Cardiac atrium fibroblast (primary cell): ENCODE measurements at places on chromosomes 6 and 20. TPM values are rescaled to one million over a fixed set of nuclear protein-coding genes. Genes with fewer than 3 reads are reported as not detected.

The RAET1E gene
- total RNA-seq = 0.18 and 0.49 TPM in 2 replicates

The DHX16 gene
- 24.0 and 29.4 TPM in 2 replicates for total RNA-seq

The C6orf52 gene
- 5.8 TPM in 1 of 2 replicates, not detected in the other for total RNA-seq

The PHACTR1 gene
- total RNA-seq = under 0.01 and 1.5 TPM in 2 replicates

The RAB44 gene
- 0.32 TPM in 1 of 2 replicates, not detected in the other for total RNA-seq

The CALHM5 gene
- total RNA-seq = 6.7 and 8.9 TPM in 2 replicates

The TMEM200A gene
- 0.90 and 2.8 TPM in 2 replicates for total RNA-seq

The BPIFB1 gene
- total RNA-seq = not detected in 2 replicates

The LRRN4 gene
- total RNA-seq = not detected in 2 replicates

The C20orf202 gene
- not detected in 2 replicates for total RNA-seq

The FAXC gene
- total RNA-seq = 1.5 TPM in 1 of 2 replicates, not detected in the other

The HLA-B gene
- total RNA-seq = 105 and 210 TPM in 2 replicates

The TUBB1 gene
- total RNA-seq = not detected in 2 replicates

The PSMB9 gene
- total RNA-seq = 7.9 and 12.5 TPM in 2 replicates

The CDK19 gene
- 6.9 and 10.0 TPM in 2 replicates for total RNA-seq

The OSTM1 gene
- total RNA-seq = 25.5 and 37.9 TPM in 2 replicates

The SLC22A16 gene
- 1.9 TPM in 1 of 2 replicates, not detected in the other for total RNA-seq

The AGPAT4 gene
- total RNA-seq = 2.3 and 2.6 TPM in 2 replicates

The KCNS1 gene
- 2.3 and 2.4 TPM in 2 replicates for total RNA-seq

The ANKRD66 gene
- not detected in 2 replicates for total RNA-seq

The HLA-DOB gene
- total RNA-seq = 0.36 TPM in 1 of 2 replicates, not detected in the other

The GPSM3 gene
- total RNA-seq = 7.0 and 7.4 TPM in 2 replicates
